Germinal center (tissue), 1 donor: ENCODE measurements at places on chromosomes 7 and 10.

- DNase-seq: no peak
Observed at GRCh38 chr10:77787440-77787839, 139.1 kb downstream of the DLG5 start.

- DNase-seq: no peak
Observed at GRCh38 chr7:154591544-154591943, 411.4 kb downstream of the PAXIP1 start.

- DNase-seq: peak; percentile 50
Observed at GRCh38 chr10:3805791-3806461, 20.9 kb upstream of the KLF6 start.

- no peak for DNase-seq
Observed at GRCh38 chr7:82840061-82840460, 322.6 kb downstream of the PCLO start.

GRCh38 chr10:95423164-95424005 is 132.6 kb upstream of the PDLIM1 start:
- DNase-seq: no peak

- no peak for DNase-seq
Observed at GRCh38 chr7:91527460-91527859, 263.2 kb downstream of the FZD1 start.

DNA sequence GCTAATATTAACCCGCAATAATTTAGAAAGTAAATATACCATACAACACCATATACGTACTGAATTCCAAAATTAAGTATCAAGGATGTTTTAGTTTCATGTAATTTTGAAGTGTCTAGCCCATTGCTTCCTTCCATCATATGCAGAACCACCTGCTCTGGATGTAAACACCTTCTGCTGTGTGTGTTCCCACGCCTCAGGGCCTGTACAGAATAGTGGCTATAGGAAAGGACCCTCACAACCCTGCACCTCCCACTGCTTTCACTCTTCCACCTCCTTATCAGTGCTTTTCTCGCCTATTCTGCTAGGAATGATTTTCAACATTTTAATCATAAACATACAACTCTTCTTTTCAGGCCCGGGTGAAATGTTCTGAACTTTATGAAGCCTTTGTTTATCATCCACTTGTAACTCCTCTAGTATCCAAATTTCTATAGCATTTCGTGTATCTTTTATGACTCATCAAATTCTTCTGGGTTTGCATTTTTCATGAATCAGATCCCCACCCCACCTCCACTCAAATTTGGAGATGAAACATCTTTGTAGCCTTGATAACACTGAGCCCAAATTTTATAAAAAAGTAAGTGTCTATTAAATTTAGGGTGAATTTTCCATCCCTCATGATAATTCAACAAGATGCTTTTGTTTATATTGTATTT is 1106.8 kb upstream of the C7orf33 start:
- DNase-seq: no peak

DNA sequence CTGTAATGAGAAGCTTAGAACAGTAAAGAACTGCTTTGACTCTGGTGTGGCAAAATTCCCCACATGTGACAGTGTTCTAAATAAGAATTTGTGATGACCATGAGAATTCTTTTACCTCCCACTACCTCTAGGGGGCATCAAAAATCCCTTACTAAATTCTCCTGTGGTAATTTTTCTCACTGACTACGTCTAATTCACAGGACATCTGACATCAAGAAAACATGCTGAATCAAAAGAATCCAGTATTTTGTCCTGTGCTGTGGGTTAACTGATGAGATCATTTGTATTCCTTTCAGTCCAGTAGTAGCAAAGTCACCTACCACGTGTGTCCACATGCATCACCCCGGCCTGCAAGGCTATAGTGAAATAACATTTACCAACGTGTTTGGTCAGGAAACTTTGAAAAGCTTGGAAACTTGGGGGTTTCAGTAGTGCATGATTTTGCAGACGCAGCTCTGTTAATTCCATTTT is 103.8 kb downstream of the ATE1 start:
- peak; percentile 41 for DNase-seq

GRCh38 chr10:43046288-43046991 is 30.4 kb upstream of the RET start:
- DNase-seq: no peak

GRCh38 chr7:70668606-70669358 is 463.2 kb upstream of the GALNT17 start:
- no peak for DNase-seq

GRCh38 chr7:53800746-53801145 is 741.4 kb upstream of the VSTM2A start:
- DNase-seq: no peak

DNA sequence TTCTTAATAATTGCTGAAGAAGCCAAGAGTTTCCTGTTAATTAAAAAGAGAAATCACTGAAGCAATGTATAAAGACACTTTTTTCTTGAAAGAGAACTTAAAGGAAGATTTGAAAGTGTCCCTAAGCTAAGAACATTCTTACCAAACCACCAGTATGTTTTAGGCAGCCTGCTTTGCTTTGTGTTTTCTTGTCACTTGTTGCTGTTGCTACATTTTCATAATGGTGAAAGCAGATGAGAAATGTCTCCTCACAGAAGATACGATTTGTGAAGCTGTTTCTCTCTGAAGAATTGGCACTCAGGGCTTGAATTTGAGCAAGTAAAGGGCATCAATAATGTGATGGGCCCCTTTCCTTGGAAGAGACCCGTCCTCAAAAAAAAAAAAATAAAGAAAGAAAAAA is 30.9 kb downstream of the TCF7L2 start:
- no peak for DNase-seq

DNA sequence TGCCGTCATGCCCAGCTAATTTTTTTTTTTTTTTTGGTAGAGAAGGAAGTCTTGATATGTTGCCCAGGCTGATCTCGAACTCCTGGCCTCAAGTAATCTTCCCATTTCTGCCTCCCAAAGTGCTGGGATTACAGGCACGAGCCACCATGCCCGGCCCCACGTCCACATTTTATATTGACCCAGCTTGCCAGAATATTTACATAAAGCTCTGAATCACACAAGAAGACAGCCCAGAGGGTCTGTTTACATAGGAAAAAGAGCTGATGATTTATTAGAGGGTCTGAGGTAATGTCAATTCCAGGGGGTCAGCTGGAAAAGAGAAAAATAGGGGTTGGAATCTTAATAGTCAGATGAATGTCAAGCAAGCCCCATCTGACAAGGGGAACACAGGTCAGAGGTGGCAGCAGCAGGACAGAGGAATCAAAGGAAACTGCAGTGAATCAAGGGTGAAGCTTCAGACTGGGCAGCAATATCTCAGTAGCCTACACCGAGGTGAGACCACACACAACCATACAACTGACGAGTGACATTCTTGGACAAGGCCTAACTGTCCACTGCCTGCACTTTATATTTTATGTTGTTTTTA is 15.8 kb upstream of the SLF2 start:
- DNase-seq: no peak

GRCh38 chr10:92164036-92164696 is 126.7 kb downstream of the CPEB3 start:
- DNase-seq: no peak

DNA sequence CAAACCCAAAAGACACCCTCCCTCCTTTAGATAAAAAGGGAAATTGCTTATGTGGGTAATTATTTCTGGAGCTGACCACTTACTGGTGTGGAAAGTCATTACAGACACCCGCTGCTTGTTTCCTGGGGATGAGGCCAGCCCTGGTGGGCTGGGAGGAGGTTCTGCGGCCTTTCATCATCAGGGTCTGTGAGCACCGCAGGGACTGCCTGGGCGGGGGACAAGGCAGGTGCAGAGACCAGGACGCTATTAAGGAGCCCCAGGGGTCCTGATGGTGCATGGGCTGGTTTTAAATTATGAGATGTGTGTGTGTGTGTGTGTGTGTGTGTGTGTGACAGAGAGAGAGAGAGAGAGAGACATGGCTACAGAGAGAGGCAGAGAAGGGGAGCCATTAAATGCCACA is 171.2 kb downstream of the DNAJB6 start:
- no peak for DNase-seq

GRCh38 chr7:158710651-158711102 is 6.1 kb upstream of the NCAPG2 start:
- no peak for DNase-seq

GRCh38 chr10:20598590-20598989 is 298.5 kb downstream of the NEBL start:
- no peak for DNase-seq

- no peak for DNase-seq
Observed at GRCh38 chr7:98321301-98321700, 39.8 kb downstream of the BRI3 start.

DNA sequence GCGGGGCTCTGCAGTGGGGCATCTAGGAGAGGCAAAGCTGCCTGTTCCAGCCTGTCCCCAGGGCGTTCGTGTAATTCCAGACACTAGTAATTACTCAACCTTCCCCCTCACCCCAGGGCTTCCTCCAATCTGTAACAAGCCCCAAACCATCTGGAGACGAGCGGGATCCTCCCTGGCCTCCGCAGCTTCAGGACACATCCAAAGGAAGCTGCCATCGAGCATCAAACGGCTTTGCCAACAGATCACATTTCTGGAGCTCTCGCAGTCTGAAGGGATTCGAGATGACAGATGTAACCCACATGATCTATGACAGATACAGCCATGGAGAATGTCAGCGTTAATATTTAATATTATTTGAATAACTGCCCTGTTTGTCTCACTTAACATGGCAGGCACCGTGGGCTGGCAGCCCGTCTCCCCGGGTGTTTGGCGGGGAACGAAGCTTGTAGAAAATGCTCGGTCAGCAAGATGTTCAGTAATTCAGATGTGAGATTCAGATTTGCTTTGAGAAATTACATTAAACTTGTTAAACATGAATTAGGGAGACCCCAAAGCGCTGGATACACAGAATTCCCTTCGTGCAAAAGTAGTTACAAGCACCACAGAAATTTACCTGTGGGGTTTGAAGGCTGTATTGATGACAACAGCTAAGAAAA is 108.5 kb upstream of the C7orf33 start:
- DNase-seq: no peak

GRCh38 chr7:25007668-25008067 is 27.7 kb upstream of the OSBPL3 start:
- DNase-seq: no peak

GRCh38 chr7:117385363-117386109 is 41.8 kb downstream of the ASZ1 start:
- no peak for DNase-seq

DNA sequence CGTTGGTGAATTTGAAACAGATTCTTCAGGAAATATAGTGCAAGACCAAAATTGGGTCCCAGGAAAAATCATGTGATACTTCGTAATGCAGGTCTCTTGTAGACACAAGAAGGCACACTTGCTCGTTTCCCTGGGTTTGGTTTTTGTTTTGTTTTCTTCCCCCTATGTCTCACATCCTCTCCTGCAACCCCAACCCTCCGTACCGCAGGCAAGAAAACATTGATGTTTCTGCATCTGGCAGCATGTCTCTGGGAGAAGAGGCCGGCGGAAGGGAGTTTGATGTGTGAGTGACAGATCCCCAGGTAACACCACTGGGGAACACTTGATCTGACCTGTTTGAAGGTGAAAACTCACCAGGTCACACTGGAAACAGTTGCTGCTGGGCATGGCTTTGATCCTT is 718.5 kb downstream of the AUTS2 start:
- no peak for DNase-seq

GRCh38 chr7:138243430-138243829 is 167.2 kb downstream of the AKR1D1 start:
- DNase-seq: no peak

GRCh38 chr10:71978988-71979691 is 14.9 kb downstream of the CHST3 start:
- DNase-seq: no peak

- DNase-seq: no peak
Observed at GRCh38 chr7:39758234-39758970, 135.0 kb downstream of the RALA start.
